ENCODE measurements at places on chromosomes 2 and 18.
A peak's percentile ranks its signal among the peaks of the same experiment; 100 is the strongest.

DNA sequence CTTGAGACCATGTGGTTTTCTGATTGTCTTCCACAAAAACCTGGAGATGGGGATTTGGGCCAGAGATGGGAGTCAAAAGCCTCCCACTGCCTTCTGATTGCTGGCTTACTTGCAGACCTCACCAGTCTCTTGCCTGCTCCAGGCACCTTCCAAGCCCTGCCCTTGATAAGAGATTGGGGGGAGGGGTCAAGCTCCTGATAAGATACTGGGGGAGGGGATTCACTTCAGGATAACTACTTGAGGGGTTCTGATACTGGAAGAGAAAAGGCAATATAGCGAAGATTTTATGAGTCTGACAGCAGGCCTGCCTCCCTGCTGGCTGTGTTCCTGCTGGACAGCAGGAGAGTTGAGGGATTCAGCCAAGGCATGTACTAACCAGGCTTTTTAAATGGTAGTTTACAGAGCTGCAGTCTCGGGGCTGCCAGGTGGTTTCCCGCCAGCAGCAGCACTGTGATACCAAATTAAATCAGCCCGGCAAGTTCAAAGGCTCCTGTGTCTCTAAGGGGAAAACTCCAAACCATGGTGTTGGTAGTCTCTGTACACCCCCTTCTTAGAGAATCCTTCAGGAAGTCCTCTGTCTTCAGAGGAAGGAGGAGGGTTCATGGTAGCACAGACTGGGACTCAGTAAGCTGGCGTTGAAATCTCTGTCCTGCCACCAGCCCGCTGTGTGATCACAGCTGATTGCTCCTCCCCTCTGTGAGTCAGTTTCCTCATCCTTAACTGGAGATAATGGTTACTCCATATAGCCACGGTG lies 58.3 kb downstream of the FBXO36 start:
- DNase-seq, result peak; percentile 20

- peak; percentile 54 for DNase-seq
These were observed 50.5 kb downstream of the MRPL35 start for GRCh38 chr2:86249579-86250391.

GRCh38 chr2:105068875-105069274 lies 31.0 kb downstream of the MRPS9 start:
- peak; percentile 47 for DNase-seq

DNA sequence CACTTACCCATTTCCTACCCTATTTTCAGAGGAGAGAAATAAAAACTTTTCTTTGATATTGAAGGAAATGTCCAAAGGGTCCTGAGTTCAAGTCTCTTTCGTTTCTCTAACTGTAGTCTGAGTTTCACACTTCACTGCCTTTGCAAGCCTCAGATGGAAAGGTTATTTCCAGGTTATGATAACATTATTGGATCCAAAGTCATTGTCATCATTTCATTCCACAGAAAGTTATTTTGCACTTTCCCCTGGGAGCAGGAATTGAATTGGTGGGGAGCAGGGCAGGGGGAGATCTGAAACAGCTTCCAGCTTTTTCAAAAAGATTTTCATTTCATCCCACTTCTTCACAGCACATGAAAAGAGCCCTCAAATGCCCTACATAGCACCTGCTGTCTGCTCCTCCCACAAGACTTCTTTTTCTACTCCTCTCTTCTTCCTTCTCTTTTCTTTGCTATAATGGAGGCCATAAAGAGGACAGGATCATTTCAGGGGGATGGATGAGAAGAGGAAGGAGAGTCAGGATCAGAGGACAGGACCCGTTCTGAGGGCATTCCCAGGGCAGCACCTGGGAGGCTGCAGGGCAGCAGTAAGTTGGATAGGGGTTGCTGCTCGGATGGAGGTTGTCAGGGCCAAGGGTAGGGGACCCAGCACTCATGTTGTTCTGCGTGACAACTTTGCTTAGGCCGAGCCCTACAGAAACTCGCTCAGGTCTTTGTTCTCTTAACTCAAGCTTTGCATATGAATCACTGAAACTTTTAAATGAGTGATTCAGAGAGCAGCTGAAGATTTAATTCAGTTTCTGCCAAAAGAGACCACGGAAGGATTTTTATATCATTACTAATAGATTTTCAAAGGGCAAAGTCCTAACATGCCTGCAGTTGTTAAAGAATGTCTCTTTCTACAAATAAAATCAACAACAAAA lies 11.4 kb upstream of the GALNT5 start:
- no peak for DNase-seq

GRCh38 chr2:19312949-19313348 lies 45.5 kb downstream of the OSR1 start:
- no peak for DNase-seq

DNA sequence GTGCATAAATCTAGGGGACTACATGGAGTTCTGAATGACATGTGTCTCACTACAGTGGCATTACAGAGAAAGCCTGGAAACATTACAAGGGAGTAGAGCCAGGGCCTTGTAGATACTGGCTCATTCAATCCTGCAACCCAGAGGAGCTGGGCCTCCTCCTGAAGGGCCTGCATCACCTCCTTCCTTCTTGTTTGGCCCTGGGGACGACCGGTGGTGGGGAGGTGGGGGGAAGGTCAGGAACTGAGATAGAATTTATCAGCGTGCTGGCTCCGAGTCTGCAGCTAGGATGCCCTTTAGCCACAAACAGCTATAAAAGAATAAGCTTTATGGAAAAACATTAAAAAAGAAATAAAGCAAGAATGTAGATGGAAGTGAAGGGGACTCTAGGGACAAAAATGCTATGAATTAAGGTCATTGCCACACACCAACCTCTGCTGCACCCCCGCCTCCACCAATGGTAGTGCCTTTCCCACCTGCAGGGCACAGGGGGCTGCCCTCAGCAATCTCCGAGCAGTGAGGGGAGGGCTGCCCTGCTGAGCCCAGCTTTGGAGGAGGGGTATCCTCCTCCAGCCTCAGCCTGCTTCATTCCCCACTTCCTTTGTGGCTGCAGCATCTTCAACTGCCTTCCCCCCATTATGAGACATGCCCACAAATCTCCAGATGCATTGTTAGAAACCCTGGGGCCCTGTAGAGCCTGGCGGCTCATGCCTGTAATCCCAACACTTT lies 149.0 kb downstream of the MSH2 start:
- DNase-seq, result no peak

DNA sequence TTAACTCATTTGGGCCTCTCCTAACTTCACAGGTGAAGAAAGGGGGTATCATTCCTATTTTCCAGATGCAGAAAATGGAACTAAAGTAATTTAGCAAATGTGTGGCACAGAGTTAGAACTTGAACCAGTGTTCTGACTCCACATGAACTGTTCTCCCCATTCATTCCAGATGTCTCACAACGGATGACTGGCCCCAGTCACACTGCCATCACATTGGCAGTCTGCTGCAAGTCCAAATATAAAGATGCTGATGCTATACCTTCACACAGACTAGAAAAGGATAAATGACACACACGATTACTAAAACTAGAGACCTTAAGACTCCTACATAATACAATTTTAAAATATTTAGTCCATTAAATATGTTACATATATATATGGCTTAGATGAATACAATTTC lies 195.7 kb downstream of the NBAS start:
- no peak for DNase-seq

- DNase-seq, result no peak
These were observed 4.9 kb downstream of the DARS1 start for GRCh38 chr2:135980434-135981079.

- no peak for DNase-seq
These were observed 285.1 kb upstream of the MMADHC start for GRCh38 chr2:149872638-149873150.

DNA sequence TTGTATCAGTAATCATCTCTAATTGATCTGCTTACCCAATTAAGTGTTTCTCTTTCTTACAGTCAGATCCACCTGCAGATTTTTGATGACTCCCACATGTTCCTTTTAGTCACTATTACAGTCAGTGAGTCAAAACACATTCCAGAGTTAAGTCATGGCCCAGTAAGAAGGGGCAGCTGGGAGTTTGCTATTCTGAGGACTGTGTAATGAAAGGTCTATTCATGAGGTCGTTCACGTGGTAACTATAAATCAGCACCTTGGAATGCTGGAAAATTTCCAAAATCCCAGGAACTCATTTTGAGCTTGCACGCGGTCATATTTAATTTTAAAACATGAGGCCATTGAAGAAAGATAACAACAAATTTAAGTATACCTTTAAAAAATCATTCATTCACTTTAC lies 252.5 kb downstream of the XIRP2 start:
- no peak for DNase-seq

DNA sequence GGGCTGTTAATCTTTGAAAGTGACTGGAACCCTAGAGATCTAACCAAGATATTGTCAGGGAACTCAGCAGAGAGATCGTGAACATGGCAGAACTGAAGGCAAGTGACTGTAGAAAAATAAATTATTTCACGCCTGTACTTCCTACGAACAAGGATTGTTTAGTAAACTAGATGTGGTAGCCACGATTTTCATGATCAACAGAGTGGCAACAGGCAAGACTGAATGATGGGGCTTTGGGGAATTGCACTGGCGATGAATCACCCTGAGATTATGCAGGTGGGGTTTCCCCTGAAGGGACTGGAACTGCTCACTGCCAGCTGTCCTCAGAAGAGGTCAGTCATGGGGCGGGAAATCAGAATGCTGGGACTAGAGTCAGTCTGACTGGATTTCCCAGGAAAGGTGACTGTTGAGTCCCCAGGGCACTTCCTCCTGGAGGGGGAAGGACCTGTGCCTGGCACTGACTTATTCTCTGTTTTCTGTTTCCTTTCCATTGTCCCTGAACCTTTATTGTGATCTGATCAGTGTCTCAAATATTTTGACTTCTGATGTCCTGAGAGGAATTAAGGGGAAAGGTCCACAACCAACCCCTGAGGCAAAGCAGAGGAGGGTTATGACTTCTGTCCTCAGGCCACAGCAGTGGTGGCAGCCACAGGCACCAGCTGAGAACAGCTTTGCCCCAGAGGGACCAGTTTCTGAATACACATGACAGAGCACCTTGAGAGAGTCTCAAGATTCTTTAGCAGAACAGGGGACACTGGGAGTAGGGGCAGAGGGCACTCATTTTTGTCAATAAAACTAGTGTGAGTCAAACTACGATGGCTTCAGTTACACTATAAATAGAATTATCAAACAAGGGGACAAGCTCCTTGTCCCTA lies 70.0 kb downstream of the NAB1 start:
- DNase-seq, result peak; percentile 19

DNA sequence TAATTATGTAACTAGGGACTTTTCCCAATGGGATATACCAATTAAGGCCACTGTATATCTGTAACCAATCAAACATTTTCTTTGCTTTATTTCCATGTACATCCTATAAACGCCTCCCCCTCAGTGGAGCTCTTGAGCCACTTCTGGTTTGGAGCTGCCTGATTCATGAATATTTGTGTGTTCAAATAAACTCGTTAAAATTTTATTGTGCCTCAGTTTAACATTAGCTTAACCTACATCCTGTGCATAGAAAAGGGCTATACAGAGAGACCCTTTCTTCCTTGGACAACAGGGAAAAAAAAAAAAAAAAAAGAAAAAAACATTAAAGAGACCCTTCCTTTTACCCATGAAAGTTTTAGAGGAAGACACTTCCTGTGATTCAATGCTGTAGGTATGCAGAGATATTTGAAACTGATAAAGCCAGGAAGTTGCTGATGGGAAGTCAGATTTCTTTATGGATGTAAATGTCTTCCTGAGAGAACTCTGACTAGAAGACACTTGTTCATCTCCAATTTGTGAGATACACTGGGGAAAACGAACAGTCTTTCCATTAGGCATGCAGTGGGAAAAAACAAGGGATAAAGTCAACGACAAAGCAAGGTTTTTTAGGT lies 614.6 kb upstream of the SOX11 start:
- no peak for DNase-seq

GRCh38 chr2:219213486-219214071 lies 5.2 kb downstream of the ABCB6 start:
- no peak for DNase-seq

DNA sequence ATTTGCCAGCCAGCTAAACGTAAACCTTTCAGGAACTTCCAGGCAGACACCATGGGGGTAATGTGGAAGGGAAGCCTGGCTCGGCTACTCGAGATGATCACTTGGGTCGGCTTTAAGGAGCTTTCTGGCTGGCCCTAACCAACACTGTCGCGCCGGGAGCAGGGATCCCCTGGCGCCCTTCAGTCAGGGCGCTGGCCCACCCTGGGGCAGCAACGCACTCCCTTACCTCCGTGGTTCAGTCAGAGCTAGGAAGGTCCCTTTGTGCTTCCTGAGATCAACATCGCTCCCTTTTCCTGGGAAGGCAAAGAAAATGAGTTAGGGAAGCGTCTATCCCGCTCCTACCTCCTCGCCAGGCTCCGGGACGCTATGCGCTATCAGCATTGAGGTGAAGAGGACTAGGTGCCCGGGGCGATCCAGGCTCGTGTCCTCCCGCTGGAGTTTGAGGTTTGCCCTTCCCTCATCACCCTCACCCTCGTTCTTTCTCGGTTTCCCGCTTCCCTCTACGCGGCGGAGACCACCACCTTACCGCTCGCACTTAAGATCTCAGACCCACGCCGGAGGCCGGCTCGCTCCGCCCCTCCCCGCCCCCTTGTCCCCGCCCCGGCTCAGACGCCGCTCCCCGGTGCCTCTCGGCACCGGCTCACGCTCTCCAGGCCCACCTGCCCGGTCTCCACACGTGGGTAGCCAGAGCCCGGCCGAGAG lies 449 bp upstream of the ATRAID start:
- DNase-seq, result no peak

DNA sequence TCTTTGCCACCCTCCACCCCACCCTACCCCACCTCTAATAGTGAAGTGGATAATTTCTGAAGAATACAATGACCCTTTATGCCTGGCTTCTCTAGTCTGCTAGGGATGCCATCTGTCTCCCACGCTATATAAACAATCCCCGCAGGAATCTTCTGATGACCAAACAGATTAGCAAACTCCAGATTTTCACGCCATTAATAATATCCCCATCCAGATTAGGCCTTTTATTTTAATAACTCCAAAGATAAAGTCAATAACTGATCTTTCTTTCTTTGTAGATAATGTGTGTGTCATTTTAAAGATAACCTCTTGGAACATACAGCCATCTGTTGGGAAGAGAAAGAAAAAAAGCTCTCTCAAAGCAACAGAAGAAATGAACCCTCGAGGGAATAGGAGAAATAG lies 47.9 kb upstream of the CCDC150 start:
- no peak for DNase-seq

DNA sequence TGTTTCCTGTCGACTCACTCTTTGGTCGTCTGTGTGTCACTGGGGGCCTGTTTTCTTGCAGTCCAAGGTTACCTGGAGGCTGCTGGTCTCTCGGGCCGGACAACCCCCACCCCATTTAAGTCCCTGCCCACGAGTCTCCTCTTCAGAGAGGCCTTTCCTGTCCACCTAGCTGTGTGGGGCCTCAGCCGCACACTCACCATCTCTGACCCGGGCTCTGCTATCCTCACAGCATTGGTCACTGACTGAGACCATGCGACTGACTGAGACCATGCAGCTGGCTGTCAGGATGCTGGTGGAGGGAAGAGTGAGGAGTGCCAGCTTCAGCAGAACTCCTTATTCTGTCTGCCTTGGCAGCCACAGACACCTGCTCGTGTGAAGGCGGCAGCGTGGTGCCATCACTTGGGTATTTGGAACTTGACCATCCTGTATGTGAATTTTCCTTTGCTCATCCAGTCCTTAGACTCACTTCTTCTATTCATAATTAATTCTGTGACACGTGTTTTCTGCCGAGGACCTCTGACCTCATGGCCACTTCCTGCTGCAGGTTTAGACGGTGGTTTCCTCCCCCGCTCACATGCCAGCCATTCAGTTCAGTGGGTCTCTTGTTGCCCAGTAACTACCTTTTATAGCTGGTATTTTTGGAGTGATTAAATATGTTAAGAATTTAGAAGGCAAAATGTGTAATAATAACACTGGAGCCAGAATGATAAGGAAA lies 47.5 kb upstream of the ASB1 start:
- DNase-seq, result no peak

- no peak for DNase-seq
These were observed 6.2 kb downstream of the ALS2 start for GRCh38 chr2:201774546-201774945.
